Stimulated activated CD4-positive, alpha-beta T cell treated with anti-CD3 and anti-CD28 coated beads, TNF-alpha, amount 100 ng/mL, for 4 hours (primary cell): ENCODE measurements at places on chromosomes 5 and 9.

DNA sequence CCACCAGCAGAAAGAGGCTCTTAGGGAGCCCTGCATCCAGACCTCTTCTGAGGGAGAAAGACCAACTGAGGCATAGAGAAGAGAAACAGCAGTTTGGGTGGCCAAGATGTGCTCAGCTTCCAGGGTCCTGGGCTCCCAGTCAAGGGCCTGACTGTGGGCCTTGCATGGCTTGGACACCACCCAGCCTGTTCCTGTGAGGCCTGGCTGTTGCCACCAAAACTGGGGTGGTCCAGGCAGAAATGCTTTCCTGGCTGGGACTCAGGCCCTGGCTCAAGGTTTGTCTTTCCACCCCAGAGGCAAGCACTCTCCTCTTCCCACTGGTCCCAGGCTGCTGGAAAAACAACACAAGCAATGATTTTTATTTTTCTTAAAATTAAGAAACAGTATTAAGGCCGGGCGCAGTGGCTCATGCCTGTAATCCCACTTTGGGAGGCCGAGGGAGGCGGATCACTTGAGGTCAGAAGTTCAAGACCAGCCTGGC is 13.3 kb downstream of the MYOZ3 start:
- no peak for DNase-seq

GRCh38 chr9:89919171-89919681 is 314.4 kb downstream of the GADD45G start:
- no peak for DNase-seq

DNA sequence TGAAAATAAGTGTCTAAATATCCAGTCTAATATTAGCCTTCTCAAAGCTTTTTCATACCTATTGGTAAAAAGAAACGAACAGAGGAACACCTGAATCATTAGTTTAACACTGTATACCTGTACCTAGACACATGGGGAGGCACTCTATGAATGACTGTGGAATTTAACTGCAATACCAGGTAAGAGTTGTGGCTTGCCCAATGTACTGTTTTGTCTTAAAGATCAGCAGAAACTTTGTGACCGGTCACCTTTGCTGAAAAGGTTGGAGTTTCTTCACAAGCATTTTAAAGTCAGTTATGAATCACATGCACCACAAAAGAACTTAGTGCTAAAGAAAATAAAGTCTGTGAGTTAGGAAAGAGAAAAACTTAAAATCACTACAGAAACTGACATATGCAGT is 2.4 kb downstream of the PGGT1B start:
- no peak for DNase-seq

GRCh38 chr5:132981288-132981687 is 17.9 kb upstream of the AFF4 start:
- no peak for DNase-seq

DNA sequence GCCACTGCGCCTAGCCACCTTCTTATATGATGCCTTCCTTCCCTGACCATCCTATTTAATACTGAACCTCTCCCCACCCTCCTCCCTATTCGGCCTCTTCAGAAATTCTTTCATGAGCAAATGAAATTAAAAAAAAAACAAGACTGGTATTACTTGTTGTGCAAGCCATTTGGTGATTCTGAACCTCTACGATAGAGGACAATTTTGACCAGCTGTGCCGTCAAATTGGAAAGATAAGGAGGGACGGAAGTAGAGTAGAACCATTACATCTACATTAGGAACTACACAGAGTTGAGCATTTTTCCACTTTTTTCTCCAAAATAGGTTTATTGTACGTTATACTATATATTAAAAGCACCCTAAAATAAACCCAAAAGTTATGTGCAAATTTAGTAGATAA is 2.9 kb downstream of the DHX29 start:
- DNase-seq, result no peak

GRCh38 chr9:133379153-133380086 is 3.3 kb downstream of the STKLD1 start:
- no peak for DNase-seq

GRCh38 chr9:101235105-101235866 is 149.5 kb downstream of the BAAT start:
- no peak for DNase-seq

DNA sequence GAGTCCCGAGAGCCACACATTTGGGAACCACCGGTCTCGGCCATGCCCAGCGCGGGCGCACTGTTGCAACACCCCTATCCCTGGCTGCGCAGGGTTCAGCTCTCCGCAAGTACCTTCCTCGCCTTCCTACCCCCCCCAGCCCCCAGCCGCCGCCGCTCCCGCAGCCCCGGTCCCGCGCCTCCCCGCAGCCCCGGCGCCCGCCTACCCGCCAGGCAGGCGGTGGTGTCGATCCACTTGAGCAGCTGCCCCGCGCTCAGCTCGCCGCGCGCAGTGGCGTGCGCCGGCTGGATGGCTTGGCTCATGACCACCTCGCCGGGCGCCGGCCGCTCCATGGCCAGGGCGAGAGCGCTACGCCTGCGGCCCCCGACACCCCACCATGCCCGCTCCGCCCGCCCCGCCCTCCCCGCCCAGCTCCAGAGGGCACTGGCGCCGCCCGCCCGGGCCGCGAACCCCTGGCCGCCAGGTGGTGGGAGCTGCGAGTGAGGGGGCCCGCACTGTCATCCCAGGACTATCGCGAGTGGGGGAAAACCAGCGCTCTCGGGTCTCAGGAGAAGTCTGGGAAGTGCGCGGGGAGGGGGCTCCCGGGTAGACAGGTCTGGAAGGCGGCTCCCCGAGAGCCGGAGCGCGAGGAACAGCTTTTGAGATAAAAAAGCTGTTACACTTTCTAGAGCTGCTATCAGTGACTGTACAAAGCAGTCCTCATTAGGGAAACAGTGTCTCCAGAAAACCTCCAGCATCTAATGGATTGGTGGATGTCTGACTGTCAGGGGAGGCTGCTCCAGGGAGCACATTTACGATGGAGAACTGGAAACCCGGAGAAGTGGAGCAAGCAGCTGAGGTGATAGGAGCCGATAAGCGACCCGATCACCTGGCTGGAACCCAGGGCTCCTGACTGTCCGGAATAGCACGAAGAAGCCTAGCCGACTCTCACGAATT is at the start of gene ACOT12:
Gene ACOT12 (minus strand): TSS at position 352 of the 936 bp plus-strand sequence. CDS start 20 bp downstream, at position 332.
- no peak for DNase-seq

GRCh38 chr5:168296682-168297081 is 5.2 kb downstream of the WWC1 start:
- DNase-seq, result no peak

GRCh38 chr5:124669956-124670721 is 76.3 kb downstream of the ZNF608 start:
- DNase-seq, result no peak

DNA sequence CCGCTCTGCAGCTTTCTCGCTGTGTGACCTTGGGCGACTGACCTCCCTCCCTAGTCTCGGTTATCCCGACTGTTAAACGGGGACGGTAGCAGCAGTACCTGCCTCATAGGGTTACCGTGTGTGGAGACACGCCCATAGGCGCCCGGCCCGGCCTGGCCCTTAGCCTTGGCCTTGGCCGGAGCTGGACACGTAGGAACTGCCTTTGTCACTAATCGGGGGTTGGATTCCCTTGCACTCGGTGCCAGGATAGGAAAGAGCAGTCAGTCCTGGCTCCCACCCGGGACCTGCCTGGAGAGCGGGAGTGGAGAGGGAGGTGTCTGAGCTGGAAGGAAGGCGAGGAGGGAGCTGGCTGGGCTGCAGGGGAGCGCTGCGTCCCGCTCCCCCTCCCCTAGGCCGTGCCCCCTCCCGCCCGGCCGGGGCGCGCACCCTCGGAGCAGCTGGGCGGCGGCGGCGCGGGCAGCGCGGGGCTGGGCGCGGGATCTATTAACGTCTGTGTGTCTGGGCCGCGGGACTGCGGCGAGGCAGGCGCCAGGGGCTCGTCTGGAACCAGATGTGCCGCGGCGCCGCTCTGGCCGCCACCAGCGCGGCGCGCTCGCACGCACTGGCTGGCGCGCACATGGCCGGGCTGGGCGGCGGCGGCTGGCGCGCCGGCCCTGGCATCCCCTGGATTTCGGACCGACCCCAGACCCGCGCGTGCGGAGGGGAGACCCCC is 31.7 kb downstream of the PRRX2 start:
- DNase-seq, result no peak

DNA sequence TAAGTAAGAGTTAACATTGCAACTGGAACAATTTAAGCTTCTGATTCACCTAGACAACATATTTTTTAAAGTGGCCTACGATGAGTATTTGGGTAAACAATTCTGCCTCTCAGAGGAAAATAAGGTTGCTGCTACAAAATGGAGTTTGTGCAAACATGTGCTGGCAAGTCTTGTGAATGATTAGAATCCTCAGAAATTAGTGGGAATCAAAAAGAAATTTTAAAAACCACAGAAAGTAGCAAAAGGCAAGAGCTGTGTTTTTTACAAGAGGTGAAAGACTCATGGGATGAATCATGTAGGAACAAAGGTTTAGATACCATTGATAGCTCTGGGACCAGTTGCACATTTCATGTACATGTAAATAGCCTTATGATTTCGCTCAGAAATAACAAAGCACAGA is 561.6 kb downstream of the TAF11L14 start:
- no peak for DNase-seq

GRCh38 chr5:37005946-37006540 is 129.5 kb downstream of the NIPBL start:
- DNase-seq, result no peak

GRCh38 chr5:92849756-92850155 is 731.3 kb downstream of the NR2F1-AS1 start:
- DNase-seq, result no peak

GRCh38 chr5:6603643-6604042 is 29.2 kb downstream of the NSUN2 start:
- no peak for DNase-seq

DNA sequence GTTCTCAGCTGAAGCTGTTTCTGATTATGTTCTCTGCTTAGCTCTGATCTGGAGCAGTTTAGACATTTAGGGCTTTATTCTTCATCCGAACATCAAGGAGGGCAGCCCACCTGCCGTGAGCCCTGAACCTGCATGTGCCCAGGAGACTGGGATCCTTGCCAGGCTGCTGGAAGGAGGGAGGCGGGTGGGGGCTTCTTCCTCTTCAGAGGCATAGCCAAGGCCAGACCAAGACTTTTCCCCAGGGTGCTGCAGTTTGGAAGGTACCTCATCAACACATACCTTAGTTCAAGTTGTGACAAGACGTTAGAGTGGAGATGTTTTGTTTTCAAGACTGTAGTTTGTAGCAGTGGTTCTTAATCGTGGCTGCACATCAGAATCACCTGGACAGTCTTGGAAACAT is 64.9 kb downstream of the RALGPS1 start:
- no peak for DNase-seq

- DNase-seq, result no peak
These were observed 228.4 kb upstream of the PPP1R2B start for GRCh38 chr5:156621719-156622118.

DNA sequence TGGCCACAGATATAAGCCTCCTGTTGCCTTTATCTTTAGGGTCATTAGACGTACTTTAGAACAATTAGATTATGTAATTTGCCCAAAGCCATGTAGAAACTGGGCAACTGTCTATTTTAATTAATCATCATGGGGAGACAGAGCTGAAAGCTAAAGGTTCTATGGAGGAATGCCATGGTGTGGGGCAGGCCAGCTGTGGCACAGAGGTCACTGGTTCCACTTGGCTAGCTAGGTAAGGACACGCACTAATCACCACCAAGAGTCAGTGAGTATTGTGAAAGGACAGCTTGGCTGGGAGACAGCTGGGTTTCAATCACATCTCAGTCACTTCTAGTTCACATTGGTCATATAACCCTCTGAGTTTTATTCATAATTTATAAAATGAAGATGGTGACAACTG is 81.7 kb downstream of the HMHB1 start:
- DNase-seq, result no peak

GRCh38 chr5:76690704-76691466 is 25.0 kb upstream of the F2R start:
- DNase-seq, result no peak

- DNase-seq, result no peak
These were observed 82.3 kb upstream of the FREM1 start for GRCh38 chr9:14992516-14992915.

- no peak for DNase-seq
These were observed 456.3 kb upstream of the WWC1 start for GRCh38 chr5:167835146-167835545.

- no peak for DNase-seq
These were observed 406.4 kb downstream of the HTR1A start for GRCh38 chr5:63555874-63556273.

DNA sequence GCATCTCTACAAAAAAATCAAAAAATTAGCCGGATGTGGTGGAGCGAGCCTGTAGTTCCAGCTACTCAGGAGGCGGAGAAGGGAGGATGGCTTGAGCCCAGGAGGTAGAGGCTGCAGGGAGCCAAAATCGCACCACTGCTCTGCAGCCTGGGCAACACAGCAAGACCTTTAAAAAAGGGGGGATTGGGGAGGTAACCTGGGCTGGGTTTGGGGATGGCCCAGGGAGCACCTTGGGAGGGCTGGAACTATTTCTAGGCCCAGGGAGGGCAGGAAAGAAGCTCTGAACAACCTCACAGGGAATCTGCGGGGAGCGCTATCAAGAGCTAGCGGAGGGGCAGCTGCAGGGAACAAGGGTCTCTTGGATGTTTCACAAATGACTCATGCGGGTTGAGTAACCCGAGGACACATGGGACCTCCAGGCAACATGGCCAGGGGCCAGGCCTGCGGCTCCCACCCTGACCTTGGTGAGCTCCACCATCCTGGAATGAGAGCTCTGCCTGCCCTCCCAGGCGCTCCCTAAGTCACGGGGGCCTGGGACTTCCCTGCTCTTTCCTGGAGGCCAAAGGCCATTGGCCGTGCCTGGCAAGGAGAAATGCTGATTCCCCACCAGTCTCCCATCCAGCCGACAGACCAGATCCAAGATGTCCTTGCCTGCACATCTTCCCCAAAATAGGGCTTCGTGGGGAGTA is 23.4 kb downstream of the SARDH start:
- DNase-seq, result no peak

GRCh38 chr5:157983906-157984551 is 125.1 kb upstream of the CLINT1 start:
- DNase-seq, result no peak

GRCh38 chr5:8721536-8721935 is 824.3 kb downstream of the SEMA5A start:
- no peak for DNase-seq

GRCh38 chr5:36447776-36448175 is 146.1 kb upstream of the RANBP3L start:
- DNase-seq, result no peak

DNA sequence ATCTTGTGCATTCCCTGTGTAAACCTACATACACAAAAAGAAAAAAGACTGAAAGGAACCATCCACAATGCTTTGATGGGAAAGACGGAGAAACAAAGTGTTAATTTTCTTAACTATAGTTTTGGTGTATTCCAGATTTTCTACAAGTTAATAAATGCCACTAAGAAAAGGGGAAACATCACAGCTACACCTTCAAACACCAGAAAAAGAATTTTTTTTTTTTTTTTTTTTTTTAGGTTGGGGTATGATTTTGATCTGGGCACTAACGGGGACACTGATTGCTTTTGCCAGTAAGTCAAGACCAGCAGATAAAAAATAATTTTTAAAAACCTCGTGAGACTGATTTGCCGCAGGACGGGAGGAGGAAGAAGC is 334 bp upstream of the THG1L start:
- no peak for DNase-seq

GRCh38 chr5:179599973-179600372 is 23.5 kb downstream of the HNRNPH1 start:
- no peak for DNase-seq
